Kidney epithelial cell (primary cell): ENCODE measurements at places on chromosomes 16 and 17. TPM values are rescaled to one million over a fixed set of nuclear protein-coding genes. Genes with fewer than 3 reads are reported as not detected.

The KRT9 gene
- not detected in 2 replicates for total RNA-seq

The PRAC1 gene
- total RNA-seq, result not detected in 2 replicates

The PPL gene
- total RNA-seq, result 25.5 and 26.5 TPM in 2 replicates

The TP53TG3F gene
- not detected in 2 replicates for total RNA-seq

The PIRT gene
- not detected in 2 replicates for total RNA-seq

The KRT33A gene
- not detected in 2 replicates for total RNA-seq

The KRT24 gene
- total RNA-seq, result not detected in 2 replicates
